Muscle of leg (tissue), 16 donors: ENCODE measurements at places on chromosomes 1 and 21. TPM values are rescaled to one million over a fixed set of nuclear protein-coding genes. Genes with fewer than 3 reads are reported as not detected.

GRCh38 chr1:33126411-33127000 lies 45.6 kb downstream of the AZIN2 start:
- peaks cover 15% of the 10 kb centered on the region for H3K4me1 ChIP-seq
- peak overlapping the region; percentile 75 for H3K4me3 ChIP-seq
- H3K27ac ChIP-seq, result peak overlapping the region; percentile 93
- no peak for DNase-seq
- H3K27me3 ChIP-seq, result no peaks in the 10 kb centered on the region
- no peaks in the 10 kb centered on the region for H3K36me3 ChIP-seq

RPE65 gene
- 0.04 TPM for total RNA-seq

DNA sequence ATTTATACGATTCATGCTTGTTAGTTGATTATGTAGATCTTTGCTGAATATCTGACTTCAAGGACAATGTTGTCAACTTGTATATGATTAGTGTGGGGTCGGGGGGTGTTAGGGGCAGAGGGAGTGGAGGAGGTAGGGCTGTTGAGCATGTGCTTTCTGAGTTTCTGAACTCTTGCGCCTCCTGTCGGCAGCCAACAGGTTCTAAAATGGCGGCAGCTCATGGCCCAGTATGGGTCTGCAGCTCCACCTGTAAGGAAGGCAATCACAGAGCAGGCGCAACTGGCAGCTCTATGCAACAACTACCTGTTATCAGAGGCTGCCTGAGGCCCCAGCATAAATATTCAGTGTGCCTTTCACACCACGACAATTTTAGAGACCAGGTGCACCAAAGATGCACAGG lies 205.8 kb upstream of the PLXNA2 start:
- no peaks in the 10 kb centered on the region for H3K27me3 ChIP-seq
- DNase-seq, result no peak
- H3K4me1 ChIP-seq, result peaks cover 6% of the 10 kb centered on the region
- H3K4me3 ChIP-seq, result no peak overlapping the region
- H3K27ac ChIP-seq, result no peak overlapping the region
- H3K36me3 ChIP-seq, result no peaks in the 10 kb centered on the region

CTH gene
- total RNA-seq, result 1.7 TPM

DNA sequence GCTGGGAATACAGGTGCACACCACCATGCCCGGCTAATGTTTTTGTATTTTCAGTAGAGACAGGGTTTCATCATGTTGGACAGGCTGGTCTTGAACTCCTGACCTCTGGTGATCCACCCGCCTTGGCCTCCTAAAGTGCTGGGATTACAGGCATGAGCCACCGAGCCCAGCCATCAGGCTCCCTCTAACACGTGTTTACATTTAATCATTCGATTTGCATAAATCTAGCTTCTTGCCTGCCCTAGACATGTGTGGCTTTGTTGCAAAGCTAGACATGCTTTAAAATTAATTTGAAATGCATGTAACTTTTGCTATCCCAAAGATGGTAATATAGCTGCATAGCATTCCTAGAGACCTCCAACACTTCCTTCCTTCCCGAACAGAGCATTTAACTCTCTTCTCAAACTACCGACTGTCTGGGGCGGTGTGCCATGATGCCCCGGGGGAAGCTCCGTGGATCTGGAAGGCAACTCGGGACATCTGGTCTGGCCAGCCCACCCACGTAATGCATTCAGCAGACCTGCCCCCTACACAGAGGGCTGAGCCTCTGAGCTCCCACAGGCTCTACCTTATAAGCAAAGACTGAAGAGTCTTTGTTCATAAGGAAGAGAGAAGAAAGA lies 34.6 kb upstream of the NID1 start:
- no peaks in the 10 kb centered on the region for H3K36me3 ChIP-seq
- H3K4me1 ChIP-seq, result peaks cover 14% of the 10 kb centered on the region
- no peaks in the 10 kb centered on the region for H3K27me3 ChIP-seq
- H3K4me3 ChIP-seq, result no peak overlapping the region
- peak overlapping the region; percentile 51 for H3K27ac ChIP-seq

PRDM16 gene
- 0.66 TPM for total RNA-seq

GRCh38 chr1:241608379-241609033 lies 31.7 kb downstream of the CHML start:
- no peaks in the 10 kb centered on the region for H3K4me1 ChIP-seq
- H3K27ac ChIP-seq, result no peak overlapping the region
- H3K36me3 ChIP-seq, result no peaks in the 10 kb centered on the region
- H3K4me3 ChIP-seq, result no peak overlapping the region

NUAK2 gene
- 0.40 TPM for total RNA-seq

DNA sequence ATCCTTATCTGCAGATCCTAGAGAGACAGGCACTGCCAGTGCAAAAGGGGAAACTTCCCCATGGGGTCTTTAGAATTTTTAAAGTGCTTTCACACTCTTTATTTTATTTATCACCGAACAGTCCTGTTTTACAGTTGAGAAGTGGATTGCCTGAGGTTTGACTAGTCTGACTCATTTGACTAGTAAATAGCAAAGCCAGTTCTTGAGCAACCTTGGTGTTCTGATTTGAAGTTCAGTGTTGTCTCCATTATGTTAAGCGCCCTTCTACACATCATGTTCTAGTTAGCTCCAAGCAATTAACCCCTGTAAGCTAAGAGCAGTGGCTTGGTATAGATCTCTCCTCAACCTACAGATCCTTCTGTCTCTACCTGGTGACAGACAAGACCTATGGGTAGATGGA lies 262.9 kb downstream of the CACNA1E start:
- H3K27me3 ChIP-seq, result no peaks in the 10 kb centered on the region
- H3K27ac ChIP-seq, result no peak overlapping the region
- H3K4me3 ChIP-seq, result no peak overlapping the region
- H3K4me1 ChIP-seq, result peaks cover 5% of the 10 kb centered on the region

DNA sequence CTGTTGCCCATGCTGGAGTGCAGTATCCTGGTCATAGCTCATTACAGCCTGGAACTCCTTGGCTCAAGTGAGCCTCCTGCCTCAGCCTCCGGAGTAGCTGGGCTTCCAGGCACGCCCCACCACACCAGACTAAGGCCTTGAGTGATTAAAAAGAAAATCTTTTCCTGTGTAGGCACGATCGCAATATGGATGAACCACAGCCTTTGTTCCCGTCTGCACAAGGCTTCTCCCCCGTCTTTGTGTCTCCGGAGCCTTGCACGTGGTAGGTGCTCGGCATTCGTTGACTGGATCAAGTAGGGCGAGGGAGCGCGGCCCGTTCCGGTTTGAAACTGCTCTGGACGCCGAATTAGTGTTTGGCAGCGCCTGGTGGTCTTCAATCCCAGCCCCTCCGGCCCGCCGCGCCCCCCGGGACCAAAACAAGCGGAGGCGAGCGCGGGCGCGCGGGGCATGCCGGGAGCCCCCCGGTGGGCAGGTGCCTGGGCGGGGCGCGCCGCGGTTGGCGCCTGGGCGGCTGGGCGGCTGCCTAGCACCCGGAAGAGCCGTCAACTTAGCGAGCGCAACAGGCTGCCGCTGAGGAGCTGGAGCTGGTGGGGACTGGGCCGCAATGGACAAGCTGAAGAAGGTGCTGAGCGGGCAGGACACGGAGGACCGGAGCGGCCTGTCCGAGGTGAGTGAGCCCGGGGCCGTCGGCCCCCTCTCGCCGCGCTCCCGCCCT lies at the start of gene SFT2D2:
Gene SFT2D2 (plus strand): TSS at position 529 of the 715 bp plus-strand sequence. CDS start 76 bp downstream, at position 605.
- H3K27ac ChIP-seq, result peak within 1 kb of the TSS; percentile 95
- H3K4me1 ChIP-seq, result peaks cover 10% of the 10 kb centered on the region
- peak; percentile 88 for DNase-seq
- peaks cover 2% of the 10 kb centered on the region for H3K27me3 ChIP-seq
- peak within 1 kb of the TSS; percentile 95 for H3K4me3 ChIP-seq
- peaks cover 12% of the 10 kb centered on the region for H3K36me3 ChIP-seq

DNA sequence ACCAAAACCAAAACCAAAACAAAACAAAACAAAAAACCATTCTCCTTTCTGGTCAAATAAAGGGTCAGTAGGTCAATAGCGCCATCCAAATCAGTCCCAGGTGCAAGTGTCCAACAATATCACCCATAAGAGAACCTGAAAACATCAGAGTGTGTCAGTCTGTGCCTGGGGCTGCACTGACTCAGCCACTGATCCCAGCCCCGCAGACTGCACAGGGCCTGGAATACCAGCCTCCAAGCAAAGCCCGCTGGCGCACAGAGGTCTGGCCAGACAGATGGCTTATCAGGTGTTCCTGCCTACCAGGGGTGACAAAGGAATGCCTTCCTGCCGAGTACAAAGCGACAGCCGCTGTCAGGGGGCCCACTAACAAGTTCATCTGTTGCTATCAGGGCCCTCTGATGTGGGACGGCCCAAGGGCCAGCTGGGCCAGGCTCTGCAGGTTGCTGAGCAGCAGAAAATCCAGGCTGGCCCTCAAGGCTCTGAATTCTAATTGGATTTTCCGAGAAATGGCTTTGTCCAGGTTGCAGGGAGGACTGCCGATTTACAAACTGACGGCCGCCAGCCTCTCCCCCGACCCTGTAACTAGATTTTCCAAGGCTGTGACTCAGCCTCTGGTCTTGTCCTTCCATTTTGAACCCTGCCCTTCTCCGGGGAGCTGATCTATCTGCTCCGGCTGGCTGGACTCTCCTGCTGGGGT lies 13.7 kb upstream of the TMEM51 start:
- peaks cover 4% of the 10 kb centered on the region for H3K27me3 ChIP-seq
- H3K36me3 ChIP-seq, result no peaks in the 10 kb centered on the region
- H3K27ac ChIP-seq, result no peak overlapping the region
- DNase-seq, result no peak
- peaks cover 9% of the 10 kb centered on the region for H3K4me1 ChIP-seq

- DNase-seq, result no peak
- no peak overlapping the region for H3K27ac ChIP-seq
- no peaks in the 10 kb centered on the region for H3K36me3 ChIP-seq
- no peak overlapping the region for H3K4me3 ChIP-seq
Measured at GRCh38 chr21:27225151-27225550, 258.3 kb upstream of the ADAMTS5 start.

GRCh38 chr21:21233051-21233450 lies 234.8 kb downstream of the NCAM2 start:
- no peaks in the 10 kb centered on the region for H3K36me3 ChIP-seq
- no peak overlapping the region for H3K27ac ChIP-seq
- H3K4me1 ChIP-seq, result no peaks in the 10 kb centered on the region
- no peaks in the 10 kb centered on the region for H3K27me3 ChIP-seq
- DNase-seq, result peak; percentile 85

WDR64 gene
- 0.04 TPM for total RNA-seq

DNA sequence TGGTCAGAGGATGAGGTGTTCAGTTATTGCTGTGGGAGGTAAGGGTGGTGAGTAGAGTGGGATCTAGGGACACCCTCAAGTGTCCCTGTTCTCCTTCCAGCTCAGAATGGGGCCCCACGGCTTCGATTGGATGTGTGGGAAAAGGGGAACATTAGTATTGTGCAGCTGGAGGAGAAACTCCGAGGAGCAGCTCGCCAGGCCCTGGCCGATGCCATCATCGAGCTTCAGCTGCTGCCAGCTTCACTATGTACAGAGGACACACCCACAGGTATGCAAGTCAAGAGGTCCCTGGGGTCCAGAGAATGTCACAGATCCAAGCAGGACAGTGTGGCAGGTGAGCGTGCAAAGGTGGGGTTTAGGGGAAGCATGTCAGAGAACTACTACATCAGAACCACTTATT lies 13.9 kb downstream of the HYI start:
- DNase-seq, result no peak
- no peak overlapping the region for H3K27ac ChIP-seq
- peaks cover 2% of the 10 kb centered on the region for H3K4me1 ChIP-seq

SIK1 gene
- total RNA-seq, result 2.7 TPM

GRCh38 chr1:225319871-225320270 lies 108.0 kb downstream of the LBR start:
- H3K4me1 ChIP-seq, result no peaks in the 10 kb centered on the region
- DNase-seq, result peak; percentile 4
- no peaks in the 10 kb centered on the region for H3K36me3 ChIP-seq
- H3K27me3 ChIP-seq, result no peaks in the 10 kb centered on the region
- H3K4me3 ChIP-seq, result no peak overlapping the region

- H3K36me3 ChIP-seq, result peaks cover 38% of the 10 kb centered on the region
- H3K4me3 ChIP-seq, result no peak overlapping the region
- no peak overlapping the region for H3K27ac ChIP-seq
Measured at GRCh38 chr1:75791022-75791421, 5.0 kb downstream of the RABGGTB start.

- H3K4me1 ChIP-seq, result peaks cover 15% of the 10 kb centered on the region
- H3K27me3 ChIP-seq, result no peaks in the 10 kb centered on the region
- no peak overlapping the region for H3K4me3 ChIP-seq
- H3K27ac ChIP-seq, result no peak overlapping the region
Measured at GRCh38 chr1:55275151-55275748, 60.1 kb upstream of the USP24 start.

RASSF5 gene
- total RNA-seq, result 3.6 TPM

- no peak overlapping the region for H3K4me3 ChIP-seq
- H3K36me3 ChIP-seq, result no peaks in the 10 kb centered on the region
- no peak overlapping the region for H3K27ac ChIP-seq
- DNase-seq, result no peak
- H3K27me3 ChIP-seq, result peaks cover 7% of the 10 kb centered on the region
Measured at GRCh38 chr21:44572959-44573583, 458 bp upstream of the KRTAP10-4 start.

GRCh38 chr1:193538003-193538354 lies 351.6 kb upstream of the B3GALT2 start:
- no peaks in the 10 kb centered on the region for H3K4me1 ChIP-seq
- no peak overlapping the region for H3K4me3 ChIP-seq

SGIP1 gene
- 1.7 TPM for total RNA-seq

DNA sequence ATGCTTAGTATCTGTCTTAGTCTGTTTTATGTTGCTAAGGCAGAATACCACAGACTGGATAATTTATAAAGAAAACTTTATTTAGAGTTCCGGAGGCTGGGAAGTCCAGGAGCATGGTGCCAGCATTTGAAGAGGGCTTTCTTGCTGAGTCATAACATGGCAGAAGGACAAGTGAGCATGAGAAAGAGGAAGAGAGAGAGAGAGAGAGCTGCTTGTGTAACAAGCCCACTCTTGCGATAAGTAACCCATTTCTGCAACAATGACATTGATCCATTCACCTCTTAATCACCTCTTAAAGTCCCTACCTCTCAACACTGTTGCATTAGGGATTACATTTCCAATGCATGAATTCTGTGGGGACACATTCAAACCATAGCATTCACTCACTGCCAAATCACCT lies 11.7 kb upstream of the MYOCOS start:
- H3K27me3 ChIP-seq, result no peaks in the 10 kb centered on the region
- H3K27ac ChIP-seq, result no peak overlapping the region
- no peak for DNase-seq

DNA sequence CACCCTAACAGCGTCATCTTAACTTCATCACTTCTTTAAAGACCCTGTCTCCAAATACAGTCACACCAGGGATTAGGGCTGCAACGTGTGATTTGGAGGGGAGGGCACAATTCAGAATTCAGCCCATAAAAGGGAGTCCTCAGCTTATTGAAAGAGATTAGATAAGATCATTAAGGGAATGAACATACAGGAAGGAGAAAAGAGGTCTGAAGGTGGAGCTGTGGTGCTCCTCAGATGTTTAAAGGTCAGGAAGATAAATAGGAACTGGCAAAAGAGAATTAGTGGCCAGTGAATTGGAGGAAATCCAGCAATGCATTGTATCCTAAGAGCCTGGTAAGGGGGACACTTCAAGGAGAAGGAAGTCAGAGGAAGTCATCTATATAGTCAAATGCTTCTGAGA lies 113.5 kb downstream of the PROX1 start:
- H3K27ac ChIP-seq, result no peak overlapping the region
- H3K4me3 ChIP-seq, result no peak overlapping the region
- DNase-seq, result no peak
- H3K27me3 ChIP-seq, result no peaks in the 10 kb centered on the region
- H3K4me1 ChIP-seq, result no peaks in the 10 kb centered on the region

- no peaks in the 10 kb centered on the region for H3K36me3 ChIP-seq
- H3K27me3 ChIP-seq, result peaks cover 58% of the 10 kb centered on the region
- DNase-seq, result no peak
- peaks cover 9% of the 10 kb centered on the region for H3K4me1 ChIP-seq
Measured at GRCh38 chr1:30683699-30684098, 39.7 kb downstream of the MATN1 start.

GRCh38 chr1:44316231-44316759 lies 38.8 kb downstream of the ERI3 start:
- H3K4me1 ChIP-seq, result no peaks in the 10 kb centered on the region
- H3K27me3 ChIP-seq, result no peaks in the 10 kb centered on the region
- H3K4me3 ChIP-seq, result no peak overlapping the region
- H3K27ac ChIP-seq, result no peak overlapping the region
